Dorsolateral prefrontal cortex (tissue), 122 donors: ENCODE measurements at places on chromosomes 6 and 20.

DNA sequence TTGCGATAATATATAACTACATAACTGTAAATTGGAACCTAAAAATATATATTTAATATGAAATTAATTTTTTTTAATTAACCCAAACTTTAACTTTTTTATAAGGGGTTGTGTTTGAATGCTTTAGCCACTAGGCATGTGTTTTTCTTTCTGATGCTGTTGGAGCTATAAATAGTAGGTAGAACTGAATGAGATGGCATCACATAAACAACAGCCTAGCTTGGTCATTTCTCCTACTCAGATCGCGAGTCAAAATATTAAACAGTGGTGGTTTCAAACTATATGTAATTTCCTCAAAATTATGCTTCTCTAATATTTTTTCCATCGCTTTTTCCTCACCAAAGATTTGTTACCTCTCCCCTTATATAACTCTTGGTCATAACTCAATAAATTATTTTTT, 243.2 kb downstream of the ARID1B start:
- no peak for DNase-seq

DNA sequence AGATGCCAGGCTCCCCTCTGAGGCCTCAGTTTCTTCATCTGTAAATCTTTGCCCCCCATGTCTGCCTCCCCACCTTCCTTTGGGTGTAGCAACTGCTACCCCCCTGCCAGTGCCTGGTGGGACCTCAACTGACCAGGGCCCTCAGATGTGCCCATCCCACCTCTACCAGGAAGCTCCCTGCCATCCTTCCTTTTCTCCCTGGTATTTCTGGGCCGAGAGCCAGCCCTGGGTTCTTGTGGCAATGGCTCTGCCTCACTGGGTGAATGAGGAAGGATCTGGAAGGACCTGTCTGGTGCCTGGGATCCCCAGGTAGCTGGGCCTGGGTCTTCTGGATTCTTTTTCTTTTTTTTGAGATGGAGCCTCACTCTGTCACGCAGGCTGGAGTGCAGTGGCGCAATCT, 141.1 kb upstream of the RNF24 start:
- no peak for DNase-seq

DNA sequence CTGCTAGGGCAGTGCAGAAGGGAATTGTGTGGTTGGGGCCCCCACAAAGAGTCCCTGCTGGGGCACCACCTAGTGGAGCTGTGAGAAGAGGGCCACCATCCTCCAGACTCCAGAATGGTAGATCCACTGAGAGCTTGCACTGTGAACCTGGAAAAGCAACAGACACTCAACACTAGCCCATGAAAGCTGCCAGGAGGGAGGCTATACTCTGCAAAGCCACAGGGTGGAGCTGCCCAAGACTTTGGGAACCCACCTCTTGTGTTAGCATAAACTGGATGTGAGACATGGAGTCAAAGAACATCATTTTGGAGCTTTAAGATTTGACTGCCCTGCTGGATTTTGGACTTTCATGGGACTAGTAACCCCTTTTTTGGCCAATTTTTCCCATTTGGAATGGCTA, 328.4 kb upstream of the KHDRBS2 start:
- no peak for DNase-seq

GRCh38 chr6:163023700-163024099, 295.9 kb downstream of the PACRG start:
- no peak for DNase-seq

DNA sequence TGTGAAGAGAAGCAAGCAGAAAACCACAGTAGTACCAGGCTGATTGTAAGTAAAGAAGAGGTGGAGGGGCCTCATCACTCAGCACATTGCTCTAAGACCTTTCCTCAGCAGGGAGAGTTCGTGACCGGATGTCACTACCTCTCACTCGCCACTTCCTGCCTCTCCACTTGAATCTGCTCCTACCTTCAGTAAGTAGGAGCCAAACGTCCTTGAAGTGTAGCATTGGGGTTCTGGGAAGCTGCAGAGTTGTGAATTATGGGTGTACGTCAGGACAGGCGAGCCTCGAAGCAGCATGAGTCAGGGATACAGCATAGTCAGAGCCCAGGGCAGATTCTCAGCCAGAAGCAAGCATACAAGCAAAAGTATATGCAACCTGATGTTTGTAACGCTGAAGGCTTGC, 224.9 kb downstream of the PHACTR1 start:
- DNase-seq = no peak

DNA sequence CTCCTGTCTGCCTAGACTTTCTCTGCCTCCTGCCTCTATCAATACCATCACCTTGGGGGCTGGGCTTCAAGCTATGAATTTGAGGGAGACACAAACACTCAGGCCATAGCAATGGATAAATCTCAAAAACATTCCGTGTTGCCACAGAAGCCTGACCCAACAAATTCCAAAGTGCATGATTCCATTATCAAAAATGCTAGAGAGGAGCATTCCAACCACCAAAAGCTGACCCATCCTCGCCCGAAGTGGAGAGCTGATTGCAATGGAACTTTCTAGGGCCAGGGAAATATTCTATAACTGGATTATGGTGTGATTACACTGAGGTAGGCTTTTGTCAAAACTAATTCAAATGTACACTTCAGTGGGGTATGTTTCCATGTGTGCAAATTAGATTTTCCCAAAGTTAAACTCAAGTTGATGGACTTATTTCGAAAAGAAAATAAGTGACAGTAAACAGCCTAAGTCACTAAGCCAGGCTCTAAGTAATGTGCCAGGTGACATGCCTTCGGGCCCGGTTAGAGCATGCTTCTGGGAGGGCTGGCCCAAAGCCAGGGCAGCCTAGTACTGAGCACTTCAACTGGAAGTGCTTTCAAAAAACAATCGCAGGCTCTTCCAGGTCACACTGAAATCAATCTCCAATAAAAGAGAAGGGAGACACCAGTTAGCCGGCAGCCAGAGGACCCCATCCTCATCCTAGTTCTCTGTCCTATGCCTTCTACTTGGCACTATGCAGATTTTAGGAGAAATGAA, 142.3 kb downstream of the TBXT start:
- DNase-seq = no peak

DNA sequence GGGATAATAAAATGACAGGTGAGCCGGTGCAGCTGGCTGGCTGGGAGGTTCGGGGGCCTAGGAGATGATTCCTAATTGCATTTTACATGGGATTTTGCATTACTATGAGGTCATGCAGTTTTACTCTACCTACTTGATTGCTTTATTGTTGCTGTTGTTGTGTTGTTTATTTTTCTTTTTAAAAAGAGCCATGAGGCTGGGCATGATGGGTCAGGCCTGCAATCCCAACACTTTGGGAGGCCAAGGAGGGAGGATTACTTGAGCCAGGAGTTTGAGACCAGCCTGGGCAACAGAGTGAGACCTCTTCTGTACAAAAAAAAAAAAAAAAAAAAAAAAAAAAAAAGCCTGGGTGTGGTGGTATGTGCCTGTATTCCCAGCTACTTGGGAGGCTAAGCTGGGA, 104.8 kb downstream of the GJA1 start:
- no peak for DNase-seq

- no peak for DNase-seq
These were observed 142.0 kb downstream of the DLL1 start for GRCh38 chr6:170148709-170149470.

DNA sequence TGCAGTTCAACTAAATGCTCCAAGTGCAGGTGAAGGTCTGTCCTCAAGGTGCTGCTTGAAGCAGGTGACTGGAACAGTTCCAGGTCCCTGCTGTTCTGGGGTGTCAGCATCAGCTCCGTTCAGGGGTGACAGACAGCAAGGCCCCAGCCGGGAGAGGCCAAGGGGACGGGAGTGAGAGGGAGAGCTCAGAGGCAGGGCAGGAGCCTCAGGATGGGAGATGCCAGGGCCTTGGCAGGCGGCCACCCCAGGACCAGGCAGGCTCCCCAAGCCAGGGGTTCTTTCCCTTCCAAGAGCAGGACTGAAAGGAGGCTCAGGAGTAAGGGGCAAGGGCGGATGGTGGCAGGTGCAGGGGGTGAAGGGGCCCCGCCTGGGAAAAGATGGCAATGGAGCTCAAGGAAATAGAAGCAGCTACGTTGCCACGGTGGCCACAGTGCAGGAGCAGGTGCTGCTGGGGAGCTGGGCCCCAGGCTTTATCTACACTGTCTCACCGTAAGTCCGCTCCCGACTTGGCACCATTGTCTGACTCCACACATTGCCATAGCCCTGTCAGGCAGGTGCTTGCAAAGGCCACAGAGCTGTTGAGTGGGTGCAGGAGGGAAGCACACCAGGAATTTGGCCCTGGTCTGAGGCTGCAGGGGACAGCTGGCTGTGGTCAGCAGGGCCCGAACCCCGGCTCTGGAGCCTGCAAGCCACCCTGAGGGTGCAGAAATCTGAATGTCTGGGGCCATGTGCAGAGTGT, 43.1 kb downstream of the ERMARD start:
- DNase-seq = no peak

- DNase-seq = no peak
These were observed 96.6 kb upstream of the MAN1A1 start for GRCh38 chr6:119446115-119446554.

DNA sequence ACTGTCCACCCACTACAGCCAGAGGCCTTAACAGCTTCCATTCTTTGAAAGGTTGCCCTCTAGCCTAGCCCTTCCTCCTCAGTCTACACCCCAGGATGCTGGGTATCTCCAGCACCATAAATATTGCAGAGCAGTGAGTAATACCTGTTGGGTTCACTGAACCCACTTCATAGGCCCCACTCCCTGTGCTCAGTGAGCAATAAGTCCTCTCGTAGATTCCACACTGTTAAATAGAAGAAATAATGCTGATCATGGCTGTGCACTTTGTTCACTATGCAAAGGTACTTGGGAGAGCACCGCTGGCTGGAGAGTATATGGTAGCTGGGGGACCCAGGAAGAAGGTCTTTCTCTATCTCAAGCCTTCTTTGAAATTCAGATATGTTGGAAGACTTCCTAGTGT, 87.3 kb downstream of the RSPH3 start:
- DNase-seq = no peak

- DNase-seq = no peak
These were observed 128.8 kb upstream of the PDE7B start for GRCh38 chr6:135722679-135723078.

GRCh38 chr6:147126618-147127022, 77.6 kb upstream of the STXBP5 start:
- DNase-seq = no peak

GRCh38 chr20:59518881-59519706, 85.2 kb upstream of the PHACTR3 start:
- no peak for DNase-seq

- DNase-seq = no peak
These were observed 95.7 kb downstream of the HS3ST5 start for GRCh38 chr6:114247101-114247500.

GRCh38 chr6:106125925-106126435, 39.8 kb downstream of the PRDM1 start:
- DNase-seq = no peak

GRCh38 chr6:143823548-143823947, 19.6 kb upstream of the LTV1 start:
- DNase-seq = no peak

DNA sequence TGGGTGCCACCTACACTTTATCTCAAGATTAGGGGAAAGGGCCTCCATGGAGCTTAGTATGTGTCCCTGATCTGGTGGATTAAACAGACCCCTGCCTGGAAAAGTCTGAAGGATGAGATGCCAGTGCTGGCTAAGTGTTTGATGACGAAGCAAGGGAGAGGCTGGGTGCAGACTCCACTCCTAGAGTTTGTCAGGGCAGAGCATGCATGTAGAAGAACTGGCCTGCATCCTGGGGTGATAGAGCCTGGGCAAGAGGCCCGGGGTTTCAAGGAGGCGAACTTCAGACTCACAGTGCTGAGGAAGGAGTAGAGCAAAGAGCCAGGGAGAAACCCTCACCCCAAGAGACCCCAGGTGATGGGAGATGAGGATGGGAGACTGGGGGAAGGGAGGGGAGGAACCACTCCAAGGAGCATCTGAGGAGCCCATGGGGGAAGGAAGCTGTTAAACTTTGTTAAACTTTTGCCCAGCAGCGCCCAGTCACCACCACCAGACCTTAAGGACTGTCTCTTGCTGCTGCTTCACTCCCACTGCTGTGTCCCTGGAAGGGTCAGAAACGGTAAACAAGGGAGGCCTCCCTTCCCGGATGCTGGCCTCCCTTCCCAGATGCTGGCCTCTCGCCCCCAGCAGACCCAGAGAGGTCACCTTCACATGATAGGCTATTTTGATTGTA, 61.6 kb downstream of the RPRD1B start:
- DNase-seq = no peak

DNA sequence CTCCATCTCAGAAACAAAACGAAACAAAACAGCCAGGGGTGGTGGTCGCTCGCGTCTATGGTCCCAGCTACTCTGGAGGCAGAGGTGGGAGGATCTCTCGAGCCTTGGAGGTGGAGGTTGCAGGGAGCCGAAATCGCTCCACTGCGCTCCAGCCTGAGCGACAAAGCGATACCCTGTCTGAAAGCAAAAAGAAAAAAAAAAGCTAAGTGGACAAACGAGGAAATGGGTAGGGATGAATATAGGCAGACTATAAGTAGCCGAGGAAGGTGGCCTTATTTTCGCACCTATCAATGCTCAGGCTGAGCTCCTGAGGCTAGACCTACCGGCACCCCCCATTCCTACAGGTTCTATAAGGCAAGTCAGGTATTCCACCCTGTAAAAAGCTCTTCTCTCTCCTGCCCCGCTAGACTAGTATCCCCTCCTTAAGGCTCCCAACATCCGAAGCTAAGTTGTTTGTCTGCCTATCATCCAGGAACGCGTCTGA, 650 bp upstream of the CASP8AP2 start:
- no peak for DNase-seq

DNA sequence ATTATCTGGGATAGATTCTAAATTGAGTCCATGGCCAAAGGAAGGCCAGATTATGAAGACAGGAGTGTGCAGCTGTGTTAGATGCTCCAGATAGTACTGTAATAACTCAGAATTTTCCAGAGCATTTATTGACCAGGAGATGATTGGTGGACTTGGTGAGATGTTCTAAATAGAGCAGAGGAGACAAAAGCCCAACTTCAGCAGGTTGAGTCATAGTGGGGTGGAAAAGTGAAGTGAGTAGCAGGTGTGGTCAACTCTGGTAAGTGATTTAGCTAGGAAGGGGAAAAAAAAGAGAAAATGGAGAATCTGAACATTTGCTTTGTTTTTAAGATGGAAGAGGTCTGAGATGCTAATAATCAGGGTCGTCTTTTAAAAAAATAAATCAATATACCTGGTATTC, 227.4 kb downstream of the TMEM200A start:
- DNase-seq = no peak

DNA sequence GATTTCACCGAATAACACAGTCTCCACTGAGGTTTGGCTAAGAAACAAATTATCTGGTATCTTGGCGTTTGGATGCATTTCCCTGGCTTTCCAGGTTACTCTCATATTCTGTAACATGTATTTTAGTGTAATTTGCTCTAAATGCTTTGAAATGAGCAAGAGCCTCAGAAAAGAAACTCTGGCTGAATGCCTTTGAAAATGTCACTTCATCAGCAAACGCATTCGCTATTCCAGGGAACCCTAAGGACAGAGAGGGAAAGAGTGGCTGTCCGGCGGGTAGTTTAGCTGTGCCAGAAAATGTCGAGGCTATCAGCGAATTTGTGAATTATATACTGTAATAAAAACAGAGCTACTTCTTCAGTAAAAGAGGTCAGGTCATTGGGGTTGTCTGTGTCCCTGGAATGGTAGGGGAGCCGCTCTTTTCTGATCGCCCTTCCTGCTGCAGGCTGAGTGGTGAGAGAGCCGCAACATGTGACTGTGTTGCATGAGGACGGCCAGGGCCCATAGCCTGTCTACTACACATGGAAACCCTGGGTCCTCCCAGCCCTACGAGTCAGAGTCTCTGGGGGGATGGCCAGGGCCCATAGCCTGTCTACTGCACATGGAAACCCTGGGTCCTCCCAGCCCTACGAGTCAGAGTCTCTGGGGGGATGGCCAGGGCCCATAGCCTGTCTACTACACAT, 57.3 kb downstream of the SMOC2 start:
- no peak for DNase-seq

GRCh38 chr6:30480536-30481156, 8.7 kb upstream of the HLA-E start:
- DNase-seq = no peak
